Fibroblast of the conjunctiva (primary cell): ENCODE measurements at places on chromosomes 2 and 18.
A peak's percentile ranks its signal among the peaks of the same experiment; 100 is the strongest.

GRCh38 chr18:48944634-48945033 is 6.1 kb downstream of the SMAD7 start:
- no peak for DNase-seq

GRCh38 chr2:73210696-73211095 is 3.3 kb upstream of the SMYD5 start:
- DNase-seq: no peak

GRCh38 chr2:134718817-134719814 is at the start of gene TMEM163:
TSS of gene TMEM163 (minus strand) at chr2:134719000.
- DNase-seq: no peak

- no peak for DNase-seq
Measured at GRCh38 chr2:23311186-23311585, 73.8 kb upstream of the KLHL29 start.

- DNase-seq: no peak
Measured at GRCh38 chr18:70822117-70822516, 533.3 kb downstream of the SOCS6 start.

DNA sequence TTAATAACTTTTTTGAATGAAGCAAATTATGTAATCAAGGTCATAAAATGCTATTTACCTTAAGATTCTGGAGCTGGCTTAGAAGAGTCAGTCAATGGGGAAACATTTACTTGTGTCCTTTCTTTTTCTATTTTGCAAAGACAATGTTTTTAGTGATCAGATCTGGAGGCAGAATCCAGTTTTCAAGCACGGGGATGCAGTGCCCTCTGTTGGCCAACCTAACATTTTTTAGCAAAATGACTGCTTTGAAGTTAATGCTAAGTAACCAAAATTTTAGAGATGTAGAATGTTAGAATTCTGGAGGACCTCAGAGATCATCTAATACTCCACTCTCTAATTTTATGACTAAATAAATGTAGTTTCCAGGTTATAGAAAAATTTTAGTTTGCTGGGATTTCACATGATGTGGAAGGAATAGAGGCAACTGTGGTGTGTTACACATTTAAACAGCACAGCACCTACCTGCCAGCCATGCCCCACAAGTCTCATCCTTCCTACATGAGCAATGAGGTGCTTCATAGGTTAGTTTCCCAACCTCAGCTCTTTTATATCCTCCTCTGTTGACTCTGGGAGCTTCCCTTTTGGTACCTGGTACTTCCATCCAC is 23.6 kb upstream of the SLC9A4 start:
- DNase-seq: peak; percentile 35

DNA sequence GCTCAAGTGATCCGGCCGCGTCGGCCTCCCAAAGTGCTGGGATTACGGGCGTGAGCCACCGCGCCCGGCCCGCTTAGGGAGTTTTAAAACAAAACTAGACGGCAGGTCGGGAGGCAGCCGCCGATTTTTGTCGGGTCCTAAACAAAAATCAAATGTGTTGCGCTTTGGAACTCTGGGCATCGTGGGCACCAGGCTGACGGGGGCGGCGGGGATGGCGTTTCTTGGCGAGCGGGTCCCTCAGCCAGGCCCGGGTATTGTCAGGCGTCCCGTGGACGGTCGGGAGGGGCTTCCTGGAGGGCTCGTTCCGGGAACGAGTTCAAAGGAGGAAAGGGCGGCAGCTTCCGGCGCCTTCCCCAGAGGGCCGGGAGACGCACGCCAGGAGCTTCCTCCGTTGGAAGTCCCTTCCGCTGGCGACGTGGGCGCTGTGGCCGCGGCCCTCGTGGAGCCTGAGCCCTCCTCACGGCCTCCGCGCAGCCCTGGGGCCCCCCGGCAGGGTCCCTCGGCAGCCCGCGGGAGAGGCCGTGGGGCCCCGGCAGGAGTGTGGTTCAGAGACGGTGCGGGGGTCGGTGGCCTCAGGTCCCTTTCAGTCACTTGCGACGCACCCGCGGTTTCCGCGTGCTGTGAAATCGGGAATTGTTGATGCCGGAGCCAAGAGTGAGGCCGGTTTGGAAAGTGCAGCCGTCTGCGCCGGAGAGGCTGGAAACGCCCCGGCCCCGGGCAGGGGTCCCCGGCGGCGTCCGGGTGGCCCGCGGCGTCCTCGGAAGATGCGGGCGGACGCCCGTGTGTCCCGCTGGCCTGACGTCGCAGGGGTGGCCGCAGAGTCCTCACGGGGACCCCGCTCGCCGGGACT is 59.3 kb downstream of the EMILIN2 start:
- no peak for DNase-seq

DNA sequence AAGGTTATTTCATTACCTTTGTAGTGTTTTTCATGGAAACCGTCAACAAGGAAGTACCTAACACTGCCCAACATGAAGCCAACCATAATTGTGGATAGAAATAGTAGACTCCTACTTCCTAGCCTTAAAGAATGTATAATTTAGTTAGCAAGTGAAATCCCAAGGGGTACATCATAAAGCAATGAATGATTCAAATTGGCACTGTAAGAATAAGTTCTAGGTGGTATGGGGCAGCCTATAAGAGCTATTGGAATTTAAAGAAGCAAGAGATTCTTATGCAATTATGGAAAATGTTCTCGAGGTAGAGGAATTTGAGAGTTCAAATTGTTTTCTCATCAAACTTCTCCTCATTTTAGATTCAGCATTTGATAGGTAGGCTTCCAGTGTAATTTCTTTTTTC is 157.9 kb downstream of the FMNL2 start:
- DNase-seq: no peak

DNA sequence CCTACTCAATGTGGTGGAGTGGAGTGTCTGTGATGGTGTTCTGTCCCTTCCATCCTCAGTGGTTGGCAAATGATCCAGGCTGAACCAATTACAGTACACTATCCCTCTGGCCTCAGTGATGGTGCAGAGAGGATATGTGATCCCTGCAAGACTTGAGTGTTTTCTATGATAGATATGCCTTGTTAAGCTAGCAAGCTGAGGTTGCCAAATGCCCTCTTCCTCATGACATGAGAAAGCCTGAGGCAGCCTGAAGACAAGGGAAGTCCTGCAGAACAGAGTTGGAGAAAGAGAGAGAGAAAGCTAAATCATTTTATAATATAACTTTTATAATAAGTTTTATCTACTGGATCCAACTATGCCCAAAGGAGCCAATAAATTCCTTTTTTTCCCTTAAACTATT is 41.6 kb upstream of the GORASP2 start:
- DNase-seq: no peak

GRCh38 chr2:120856421-120856862 is 120.8 kb downstream of the GLI2 start:
- DNase-seq: no peak

DNA sequence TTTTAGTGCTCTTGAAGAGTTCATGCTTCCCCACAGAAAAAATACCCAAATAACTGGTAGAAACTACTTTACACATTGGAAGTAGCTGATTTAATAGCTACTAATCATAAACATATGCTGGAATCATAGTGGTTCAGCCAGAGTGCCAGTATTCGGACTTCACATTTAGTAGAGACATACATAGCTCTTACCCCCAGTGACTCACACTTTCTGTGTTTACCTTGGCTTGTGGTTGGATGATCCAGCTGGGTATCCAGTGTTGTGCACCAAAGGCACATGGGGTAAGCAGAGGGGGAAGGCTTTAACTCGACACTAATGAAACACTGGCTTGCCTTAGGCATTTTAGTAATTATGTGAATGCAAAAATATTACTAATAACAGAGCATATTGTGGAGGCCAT is 18.1 kb downstream of the ARHGAP28 start:
- peak; percentile 95 for DNase-seq

- DNase-seq: no peak
Measured at GRCh38 chr2:167293172-167293781, 405.0 kb downstream of the XIRP2 start.

DNA sequence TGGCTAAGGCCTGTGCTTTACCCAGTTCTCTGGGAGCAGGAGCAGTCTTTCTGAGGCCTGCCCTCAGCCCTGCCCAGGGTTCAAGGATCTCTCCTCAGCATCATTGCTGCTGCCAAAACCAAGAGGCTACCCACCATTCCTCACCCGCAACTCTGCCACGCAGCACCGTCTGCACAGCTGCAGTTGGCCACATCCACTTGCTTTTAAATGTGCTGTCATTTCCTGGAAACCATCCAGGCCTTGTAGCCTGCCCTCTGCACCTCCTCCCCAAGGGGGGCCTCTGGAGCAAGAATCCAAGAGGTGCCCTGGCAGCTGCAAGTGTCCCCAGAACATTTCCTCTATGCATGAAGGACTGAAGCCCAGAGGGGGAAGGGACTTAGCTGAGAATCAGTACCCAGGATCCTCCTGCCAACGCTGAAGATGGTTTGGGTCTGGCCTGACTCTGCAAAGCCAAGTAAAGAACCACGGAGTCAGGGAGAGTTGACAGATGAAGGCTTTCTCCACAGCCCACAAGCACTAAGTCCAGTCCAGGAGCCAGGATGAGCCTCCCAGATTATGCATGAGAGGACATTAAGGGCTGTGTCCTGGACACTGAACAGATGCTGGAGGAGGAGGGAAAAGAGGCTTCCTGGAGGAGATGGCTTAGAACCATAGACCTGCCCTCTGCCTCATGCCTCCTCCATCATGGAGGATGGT is 14.9 kb downstream of the EMX1 start:
- no peak for DNase-seq

- DNase-seq: no peak
Measured at GRCh38 chr2:42450136-42450535, 43.6 kb downstream of the KCNG3 start.

GRCh38 chr2:39778233-39778632 is 825 bp downstream of the THUMPD2 start:
- no peak for DNase-seq

DNA sequence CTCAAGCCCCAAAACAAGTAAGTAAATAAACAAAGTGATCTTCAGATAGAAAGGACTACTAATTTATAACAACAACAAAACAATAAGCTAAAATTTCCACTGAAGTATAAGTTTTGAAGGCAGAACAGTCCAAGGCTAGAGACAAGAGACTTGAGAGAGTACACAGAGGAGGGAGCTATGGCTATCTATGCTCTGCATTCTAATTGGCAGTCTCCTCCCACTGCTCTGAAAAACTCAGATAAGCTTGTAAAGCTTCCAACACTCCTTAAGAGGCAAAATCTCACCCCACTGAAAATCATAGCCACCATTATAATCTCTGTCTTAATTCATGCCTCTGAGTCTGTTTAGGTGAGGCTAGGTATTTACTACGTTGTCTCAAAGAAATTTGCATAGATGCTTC is 714.6 kb upstream of the LRATD1 start:
- DNase-seq: no peak

DNA sequence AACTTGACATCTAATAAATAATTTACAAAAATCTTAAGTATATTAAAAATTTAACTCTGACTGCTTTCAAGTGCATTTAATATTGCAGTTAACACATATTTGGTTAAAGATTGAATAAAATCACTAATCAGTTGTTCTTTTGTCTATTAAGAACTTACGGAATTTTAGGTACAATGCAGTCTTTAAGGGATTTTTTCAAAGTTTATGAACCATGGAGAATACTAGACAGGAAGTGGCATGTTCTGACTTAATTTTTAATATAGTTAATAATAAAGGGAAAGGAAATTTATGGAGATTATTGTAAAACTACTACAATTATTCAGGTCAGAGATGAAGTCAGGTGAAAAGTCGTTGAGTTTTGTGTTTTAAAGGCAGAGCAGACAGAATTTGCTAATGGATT is 240.9 kb downstream of the CALCRL start:
- DNase-seq: no peak
